ENCODE measurements at places on chromosomes 11 and 22.
A peak's percentile ranks its signal among the peaks of the same experiment; 100 is the strongest.

GRCh38 chr11:72972496-72973128 is 158.4 kb downstream of the ATG16L2 start:
- no peak for DNase-seq

- no peak for DNase-seq
Measured at GRCh38 chr11:16902182-16902581, 112.0 kb downstream of the PLEKHA7 start.

DNA sequence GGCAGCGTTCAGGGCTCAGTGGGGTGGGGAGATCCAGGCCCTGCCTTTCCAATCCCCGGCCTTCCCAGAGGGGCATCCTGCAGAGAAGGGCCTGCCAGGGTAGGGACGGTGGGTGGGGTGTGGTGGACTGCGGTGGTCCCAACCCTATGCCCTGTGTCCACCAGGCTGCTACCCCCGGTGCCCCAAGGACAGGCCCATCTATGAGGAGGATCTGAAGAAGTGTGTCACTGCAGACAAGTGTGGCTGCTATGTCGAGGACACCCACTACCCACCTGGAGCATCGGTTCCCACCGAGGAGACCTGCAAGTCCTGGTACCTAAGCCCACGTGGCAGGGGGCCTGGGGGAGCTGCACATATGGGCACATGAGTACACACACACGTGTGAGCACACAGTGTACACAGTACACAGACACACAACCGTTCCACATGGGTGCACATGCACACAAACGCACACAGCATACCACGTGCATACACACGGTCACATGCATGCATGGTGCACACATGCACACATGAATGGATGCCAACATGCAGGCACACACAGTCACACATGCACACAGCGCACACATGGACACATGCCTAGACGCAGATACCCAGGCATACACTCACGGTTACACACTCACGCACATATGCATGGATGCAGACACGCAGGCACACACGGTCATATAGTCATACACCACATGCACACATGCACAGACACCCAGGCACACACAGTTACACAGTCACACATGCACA is 16.1 kb downstream of the MUC2 start:
- DNase-seq: no peak

- no peak for DNase-seq
Measured at GRCh38 chr22:46737105-46737975, 712 bp downstream of the CERK start.

DNA sequence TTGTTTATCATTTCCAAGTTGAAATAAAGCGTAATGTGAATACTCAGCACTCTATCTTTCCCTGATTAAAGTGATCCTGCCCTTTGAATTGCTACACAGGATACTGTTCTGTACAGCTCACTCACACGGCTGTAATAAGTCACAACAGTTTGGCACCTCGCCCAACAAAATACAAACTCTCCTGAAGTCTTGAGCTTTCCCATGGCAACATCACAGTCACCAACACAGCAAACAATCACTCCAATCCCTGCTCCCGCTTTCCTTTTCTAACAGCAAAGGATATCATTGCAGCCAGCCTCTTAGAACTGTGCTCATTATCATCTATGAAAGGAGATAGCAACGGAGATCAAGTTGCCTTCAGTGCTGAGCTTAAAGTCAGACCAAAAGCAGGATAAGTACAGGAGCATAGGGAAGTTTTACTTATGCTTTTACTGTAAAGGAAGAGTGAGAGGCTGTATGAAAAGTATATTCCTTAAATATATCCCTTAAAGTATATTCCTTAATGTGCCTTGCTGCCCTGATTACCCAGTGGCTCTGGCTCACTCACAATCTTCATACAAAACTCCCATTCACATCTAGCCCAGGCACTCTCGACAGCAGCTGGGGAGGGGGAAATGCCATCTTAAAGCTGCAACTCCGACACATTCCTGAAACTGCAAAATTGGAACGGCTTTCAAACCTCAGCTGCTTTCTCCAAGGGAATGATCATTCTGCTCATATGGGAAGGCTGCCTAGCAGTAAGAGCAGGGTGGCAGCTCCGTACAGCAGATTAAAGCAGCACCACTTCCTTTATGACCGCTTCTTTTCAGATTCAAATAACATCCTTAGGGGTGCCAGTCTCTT is 35.8 kb downstream of the MAML2 start:
- DNase-seq: peak; percentile 78

- DNase-seq: no peak
Measured at GRCh38 chr11:123567466-123567865, 87.0 kb downstream of the SCN3B start.

DNA sequence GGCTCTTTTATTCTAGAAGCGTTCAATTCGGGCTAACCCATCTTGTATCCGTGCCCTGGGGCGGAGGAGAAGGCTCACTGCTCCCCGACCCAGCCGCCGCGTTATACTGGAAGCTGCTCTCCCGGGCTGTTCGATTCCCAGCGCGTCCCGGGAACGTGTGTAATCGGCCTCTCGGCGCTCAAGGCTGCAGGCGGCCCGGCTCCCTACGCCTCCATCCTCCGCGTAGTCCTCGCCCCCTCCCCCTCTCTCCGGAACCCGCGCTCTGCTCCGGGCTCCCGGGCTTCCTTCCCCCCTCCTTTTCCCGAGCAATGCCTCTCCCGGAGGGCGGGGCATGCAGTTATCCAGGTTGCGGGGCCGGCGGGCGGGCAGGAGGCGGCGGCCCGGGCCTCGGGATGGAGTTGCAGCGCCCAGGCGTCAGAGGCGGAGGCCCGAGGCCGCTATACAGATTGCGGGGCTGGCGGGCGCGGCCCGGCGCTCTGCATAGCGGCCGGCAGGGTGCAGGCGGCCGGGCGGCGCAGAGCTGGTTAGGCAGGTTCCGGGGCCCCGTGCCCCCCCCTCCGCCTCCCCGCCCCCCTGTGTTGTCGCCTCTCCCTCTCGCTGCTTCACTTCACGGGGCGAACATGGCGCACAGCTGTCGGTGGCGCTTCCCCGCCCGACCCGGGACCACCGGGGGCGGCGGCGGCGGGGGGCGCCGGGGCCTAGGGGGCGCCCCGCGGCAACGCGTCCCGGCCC is at the start of gene KMT2A:
Gene KMT2A, plus strand, starts transcription at position 600 of the 732 bp plus-strand sequence. Its CDS starts 21 bp downstream, at position 621.
- peak; percentile 98 for DNase-seq

- no peak for DNase-seq
Measured at GRCh38 chr11:78212586-78213371, 24.1 kb downstream of the USP35 start.

GRCh38 chr11:117669062-117669461 is 128.0 kb downstream of the DSCAML1 start:
- peak; percentile 75 for DNase-seq

- no peak for DNase-seq
Measured at GRCh38 chr11:129881570-129882170, 13.7 kb downstream of the NFRKB start.

GRCh38 chr11:45896422-45896984 is 10.6 kb downstream of the FREY1 start:
- peak; percentile 91 for DNase-seq

DNA sequence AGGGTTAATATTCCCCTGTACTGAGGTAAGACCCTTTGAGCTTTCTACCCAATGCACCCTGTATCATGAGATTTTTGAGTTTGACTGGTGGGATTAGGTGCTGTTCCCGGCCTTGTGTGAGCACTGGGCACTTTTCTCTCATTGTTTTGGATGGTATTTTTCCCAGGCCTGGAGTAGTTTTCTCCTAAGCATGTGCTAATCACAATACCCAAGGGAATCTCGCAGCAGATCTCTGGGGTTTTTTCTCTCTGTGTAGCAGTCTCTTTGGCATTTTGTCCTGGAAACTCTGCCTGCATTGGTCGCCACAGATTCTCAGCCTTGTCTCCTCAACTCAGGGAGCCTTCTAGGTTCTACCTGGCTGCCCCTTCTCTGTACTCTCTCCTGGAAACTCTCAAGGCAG is 19.9 kb downstream of the IGHMBP2 start:
- no peak for DNase-seq
